Melanocyte of skin (primary cell): ENCODE measurements at places on chromosomes 5 and 9. TPM values are rescaled to one million over a fixed set of nuclear protein-coding genes. Genes with fewer than 3 reads are reported as not detected.

The TSLP gene
- total RNA-seq = not detected in 2 replicates

The OR13C9 gene
- total RNA-seq = not detected in 2 replicates

The CBY3 gene
- total RNA-seq = 0.36 TPM in 1 of 2 replicates, not detected in the other

The SMIM15 gene
- total RNA-seq = 17.2 and 29.8 TPM in 2 replicates

The LCP2 gene
- total RNA-seq = 0.31 and 0.67 TPM in 2 replicates

The DMRT3 gene
- total RNA-seq = not detected in 2 replicates

The C9orf153 gene
- not detected in 2 replicates for total RNA-seq

The PCDHGA12 gene
- 36.8 and 41.4 TPM in 2 replicates for total RNA-seq

The LCN15 gene
- total RNA-seq = not detected in 2 replicates

The AGXT2 gene
- total RNA-seq = not detected in 2 replicates

The CDH10 gene
- total RNA-seq = not detected in 2 replicates

The IL13 gene
- not detected in 2 replicates for total RNA-seq

The TAF11L5 gene
- not detected in 2 replicates for total RNA-seq

The AK3 gene
- 24.3 and 48.7 TPM in 2 replicates for total RNA-seq

The NPDC1 gene
- total RNA-seq = 5.7 and 6.0 TPM in 2 replicates
